RPMI7951 (cell line): ENCODE measurements at places on chromosomes 16 and 17.

- DNase-seq: no peak
Observed at GRCh38 chr17:7038025-7038862, 2.4 kb downstream of the SLC16A13 start.

DNA sequence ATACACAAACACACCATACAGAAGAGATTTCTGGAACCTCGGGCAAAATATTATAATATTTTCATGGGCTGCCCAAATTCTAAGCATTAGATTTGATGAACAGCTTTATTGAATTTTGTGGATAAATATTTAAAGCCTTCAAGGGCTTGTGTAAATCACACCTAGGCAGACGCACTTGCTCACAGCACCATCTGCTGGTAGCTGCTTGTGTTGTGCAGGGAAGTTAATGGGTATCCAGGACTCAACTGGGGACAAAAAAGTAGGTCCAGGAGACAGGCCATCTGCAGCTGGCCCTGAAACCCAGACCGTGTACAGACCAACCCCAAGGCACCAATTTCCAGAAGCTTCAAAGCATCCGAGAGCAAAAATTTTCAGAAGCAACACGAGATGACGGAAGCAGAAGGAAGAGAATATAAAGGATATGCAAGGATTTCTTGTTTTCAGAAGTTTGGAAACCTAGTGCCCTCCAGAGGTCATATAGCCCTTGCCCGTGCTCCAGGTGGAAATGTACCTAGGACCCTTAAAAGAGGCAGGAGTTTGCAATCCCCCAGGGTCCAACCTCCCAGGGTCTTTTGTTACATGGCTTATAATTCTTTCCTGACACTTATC lies 140.0 kb downstream of the CHD9NB start:
- DNase-seq: peak; percentile 55

- DNase-seq: peak; percentile 74
Observed at GRCh38 chr17:55576237-55576995, 65.2 kb upstream of the SMIM36 start.

DNA sequence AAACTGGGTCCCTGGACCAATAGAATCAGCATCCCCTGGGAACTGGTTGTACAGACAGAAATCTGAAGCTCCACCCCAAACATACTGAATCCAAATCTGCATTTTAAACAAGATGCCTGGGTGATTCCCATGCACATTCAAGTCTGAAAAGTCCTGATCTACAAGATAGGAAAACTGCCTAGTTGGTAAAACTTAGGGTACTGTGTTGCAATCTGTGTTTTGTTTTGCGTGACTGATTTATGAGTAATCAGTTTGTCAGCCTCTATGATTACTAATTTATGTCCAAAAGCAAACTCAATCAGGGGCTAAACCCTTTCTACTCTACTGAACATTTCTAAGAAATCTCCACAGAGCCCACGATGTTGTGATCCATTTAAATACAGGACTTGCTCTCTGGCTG lies 103.8 kb downstream of the YPEL2 start:
- DNase-seq: peak; percentile 58

GRCh38 chr17:31211352-31212012 lies 85.6 kb downstream of the OMG start:
- DNase-seq: no peak

DNA sequence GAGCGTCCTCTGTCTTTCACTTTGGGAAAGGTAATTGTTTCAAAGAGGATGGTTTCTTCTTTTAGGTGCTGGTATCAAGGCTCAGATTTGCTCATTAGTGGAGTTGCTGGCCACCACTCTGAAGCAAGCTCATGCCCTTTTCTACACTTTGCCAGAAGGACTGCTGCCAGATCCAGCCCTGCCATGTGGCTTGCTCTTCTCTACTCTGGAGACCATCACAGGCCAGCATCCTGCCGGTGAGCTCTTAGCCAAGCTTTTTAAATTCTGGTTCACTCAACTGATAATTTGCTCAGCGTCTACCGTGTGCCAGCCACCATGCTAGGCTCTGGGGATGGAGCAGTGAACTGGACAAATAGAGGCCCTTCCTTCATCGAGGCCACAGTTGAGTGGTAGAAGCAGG lies 4.3 kb downstream of the COG1 start:
- no peak for DNase-seq

DNA sequence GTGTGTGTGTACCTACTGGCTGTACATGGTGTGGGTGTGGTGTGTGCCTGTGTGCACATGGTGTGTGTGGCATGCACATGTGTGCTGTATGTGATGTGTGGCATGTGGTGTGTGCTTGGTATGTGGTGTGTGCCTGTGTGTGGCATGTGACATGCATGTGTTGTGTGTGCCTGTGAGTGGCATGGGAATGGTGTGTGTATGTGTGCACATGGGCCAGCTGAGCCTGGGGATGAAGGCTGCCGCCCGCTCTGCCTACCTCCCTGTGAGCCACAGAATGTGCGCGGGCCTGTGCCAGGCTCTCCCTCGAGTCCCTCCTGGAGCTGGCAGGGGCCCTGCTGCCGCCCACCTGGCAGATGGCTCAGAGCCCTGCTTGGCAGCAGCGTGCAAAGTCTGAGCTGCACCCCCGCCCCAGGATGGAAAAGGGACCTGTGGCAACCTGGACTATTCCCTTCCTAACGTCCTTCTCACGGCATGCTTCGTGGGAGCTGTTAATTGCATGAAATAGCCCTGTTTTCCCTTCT lies 9.3 kb downstream of the PRSS27 start:
- no peak for DNase-seq

DNA sequence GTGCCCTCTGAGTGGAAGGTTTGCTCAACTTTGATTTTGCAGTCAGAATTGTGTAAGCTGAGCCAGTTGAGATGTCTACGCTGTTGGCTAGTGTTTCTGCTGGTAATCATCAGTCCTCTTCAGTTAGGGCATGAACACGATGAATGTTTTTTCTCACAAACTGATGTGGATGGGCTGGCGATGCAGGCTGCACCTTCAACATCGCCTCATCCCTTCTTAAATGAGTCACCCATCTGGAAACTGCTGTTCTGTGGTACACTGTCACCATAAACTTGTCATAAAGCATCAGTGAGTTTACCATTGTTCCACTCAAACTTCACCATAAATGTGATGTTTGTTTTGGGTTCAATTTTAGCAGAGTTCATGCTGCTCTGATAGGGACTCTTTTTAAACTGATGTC lies 8.4 kb downstream of the C16orf95 start:
- DNase-seq: peak; percentile 12

DNA sequence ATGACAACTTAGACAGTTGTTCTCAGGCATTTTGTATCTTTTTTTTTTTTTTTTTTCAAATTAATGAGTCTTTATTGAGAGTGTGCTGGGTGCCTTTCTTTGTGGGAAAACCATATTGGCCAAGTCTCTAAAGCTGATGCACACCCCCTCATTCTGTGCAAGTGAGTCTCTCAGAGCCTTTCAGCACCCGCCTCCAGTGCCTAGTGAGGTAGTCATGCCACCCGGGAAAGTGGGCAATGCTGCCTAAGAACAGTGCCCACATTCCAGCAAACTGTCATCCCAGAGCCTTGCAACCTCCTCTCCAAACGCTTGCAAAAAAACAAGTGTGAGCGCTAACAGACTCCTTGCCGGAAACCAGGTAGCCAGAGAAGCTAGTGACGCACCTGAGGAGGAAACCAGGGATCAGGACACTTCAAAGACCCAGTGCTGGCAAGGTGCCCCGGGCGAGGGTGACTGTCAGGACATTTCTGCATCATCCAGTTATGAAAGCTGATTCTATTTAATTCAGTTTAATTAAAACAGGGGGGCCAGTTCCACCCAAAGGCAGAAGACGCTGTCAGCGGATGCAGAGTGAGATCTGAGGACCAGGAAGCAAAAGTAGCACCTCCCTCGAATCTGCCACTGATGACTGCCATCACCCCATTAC lies 34.9 kb downstream of the SMARCE1 start:
- no peak for DNase-seq

- no peak for DNase-seq
Observed at GRCh38 chr17:18142417-18142816, 33.9 kb downstream of the MYO15A start.

GRCh38 chr16:69188716-69189115 lies 1.8 kb downstream of the SNTB2 start:
- DNase-seq: peak; percentile 24

GRCh38 chr17:68853036-68853435 lies 102.2 kb downstream of the ABCA8 start:
- DNase-seq: no peak

DNA sequence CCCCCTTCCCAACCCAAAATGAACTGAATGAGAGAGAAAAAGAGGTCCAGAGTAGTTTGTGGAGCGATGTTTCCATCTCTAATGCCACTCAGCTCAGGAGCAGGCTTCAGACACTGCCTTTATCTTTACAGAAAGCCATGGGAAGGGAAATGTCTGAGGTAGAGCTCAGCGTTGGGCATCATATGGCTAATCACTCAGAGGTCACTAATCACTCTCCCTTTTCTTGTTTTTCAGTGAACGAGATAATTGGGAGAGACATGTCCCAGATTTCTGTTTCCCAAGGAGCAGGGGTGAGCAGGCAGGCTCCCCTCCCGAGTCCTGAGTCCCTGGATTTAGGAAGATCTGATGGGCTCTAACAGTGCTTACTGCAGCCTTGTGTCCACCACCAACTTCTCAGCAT lies 9.8 kb downstream of the ESRP2 start:
- no peak for DNase-seq

GRCh38 chr16:88534638-88535190 lies 35.5 kb upstream of the ZC3H18 start:
- peak; percentile 42 for DNase-seq

GRCh38 chr16:23491490-23492391 lies 18.6 kb downstream of the GGA2 start:
- DNase-seq: no peak

DNA sequence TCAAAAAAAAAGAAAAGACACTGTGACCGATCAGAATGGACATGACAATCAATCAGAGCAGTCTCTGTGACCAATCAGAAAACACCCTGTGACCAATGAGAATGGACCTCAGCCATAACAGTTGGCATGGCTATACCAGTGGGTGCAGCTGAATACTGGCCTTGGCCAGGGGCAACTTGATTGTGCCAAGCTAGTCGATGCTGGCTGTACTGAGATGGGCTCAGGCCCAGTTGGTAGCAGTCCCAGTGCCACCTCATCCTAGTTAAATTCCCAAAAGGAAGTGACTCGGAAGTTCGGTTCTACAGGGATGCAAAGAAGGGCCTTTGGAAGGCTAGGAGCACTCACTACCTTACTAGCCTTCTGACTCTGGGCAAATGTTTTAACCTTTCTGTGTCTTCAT lies 37.2 kb upstream of the BCO1 start:
- DNase-seq: peak; percentile 28

- no peak for DNase-seq
Observed at GRCh38 chr17:17531156-17531555, 35.0 kb upstream of the RASD1 start.

GRCh38 chr16:563072-563644 lies 3.0 kb downstream of the PRR35 start:
- no peak for DNase-seq

- no peak for DNase-seq
Observed at GRCh38 chr17:30248786-30249185, 13.3 kb upstream of the SLC6A4 start.

GRCh38 chr16:49620158-49620868 lies 235.6 kb downstream of the ZNF423 start:
- peak; percentile 83 for DNase-seq

GRCh38 chr16:80092681-80093080 lies 448.1 kb upstream of the DYNLRB2 start:
- peak; percentile 34 for DNase-seq

DNA sequence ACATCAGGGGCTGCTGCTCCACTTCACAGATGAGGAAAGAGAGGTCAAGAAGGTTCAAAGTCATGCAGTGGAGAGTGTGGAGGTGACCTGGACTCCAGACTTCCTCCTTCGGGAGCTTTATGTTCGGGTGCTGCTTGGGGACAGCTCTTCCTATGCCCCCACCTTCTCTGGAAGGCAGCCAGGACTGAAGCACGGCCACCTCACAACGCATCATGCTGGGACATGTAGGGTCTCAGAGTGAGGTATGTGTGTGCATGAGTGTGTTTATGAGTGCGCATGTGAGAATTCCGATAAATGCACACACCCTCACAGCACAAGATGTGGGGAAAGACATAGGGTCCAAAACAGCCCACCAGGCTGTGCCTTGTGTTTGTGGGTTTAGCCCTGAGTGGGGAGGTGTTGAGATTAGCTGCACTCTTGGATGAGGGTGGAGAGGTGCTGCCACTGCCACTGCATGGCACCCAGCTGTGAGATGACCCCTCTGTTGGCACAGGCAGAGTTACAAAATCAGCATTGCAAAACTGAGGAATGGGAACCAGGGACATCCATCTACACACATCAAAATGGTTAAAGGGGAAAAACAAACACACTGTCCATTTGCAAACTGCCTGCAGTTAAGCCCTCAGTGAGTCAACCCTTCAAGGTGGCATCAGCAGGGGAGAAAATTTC lies 367.4 kb downstream of the SEC14L1 start:
- DNase-seq: no peak
